NCI-H187 treated with DMSO at 0.1 percent for 48 hours (cell line): ENCODE measurements at places on chromosomes 1 and 21.

- DNase-seq: no peak
Observed at GRCh38 chr1:94753171-94753972, 66.8 kb upstream of the SLC44A3 start.

DNA sequence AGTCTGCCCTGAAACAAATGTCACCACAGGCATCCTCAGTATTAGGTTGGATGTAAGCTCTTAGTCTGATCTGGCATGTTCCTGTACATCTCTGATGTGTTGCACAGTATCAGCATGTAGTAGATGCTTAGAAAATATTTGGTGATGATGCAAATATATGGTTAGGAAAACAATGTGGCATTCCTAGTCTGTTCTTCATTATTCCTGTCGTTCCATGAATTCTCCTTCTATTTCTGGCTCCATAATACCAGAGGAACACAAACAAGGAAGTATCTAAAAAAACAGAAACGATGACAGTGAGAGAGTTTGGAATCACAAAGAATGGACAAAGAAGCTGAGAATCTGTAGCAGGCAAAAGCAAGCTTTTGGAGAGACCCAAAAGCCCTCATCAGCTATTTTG, 236.6 kb downstream of the HHAT start:
- DNase-seq: no peak

DNA sequence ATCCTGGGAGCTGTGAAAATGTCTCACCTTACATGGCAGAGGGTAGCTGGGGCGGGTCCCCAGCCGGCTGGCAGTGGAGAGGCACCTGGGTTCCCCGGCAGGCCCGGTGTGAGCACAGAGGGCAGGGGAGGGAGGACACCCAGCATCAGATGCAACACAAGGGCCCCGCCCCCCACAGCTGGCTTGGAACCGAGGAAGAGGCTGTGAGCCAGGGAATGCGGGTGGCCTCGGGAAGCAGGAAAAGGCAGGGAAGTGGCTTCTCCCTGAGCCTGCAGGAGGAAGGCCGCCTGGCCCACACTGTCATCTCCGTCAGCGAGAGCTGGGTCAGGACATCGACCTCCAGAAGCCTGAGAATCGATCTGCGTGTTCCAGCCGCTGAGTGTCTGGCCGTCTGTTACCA, 87.3 kb downstream of the SIK1 start:
- no peak for DNase-seq

- no peak for DNase-seq
Observed at GRCh38 chr1:107048241-107048640, 8.2 kb upstream of the PRMT6 start.

GRCh38 chr1:43274804-43275180, 5.0 kb downstream of the TMEM125 start:
- DNase-seq: no peak

GRCh38 chr21:38850277-38850951, 44.7 kb downstream of the ETS2 start:
- DNase-seq: no peak

DNA sequence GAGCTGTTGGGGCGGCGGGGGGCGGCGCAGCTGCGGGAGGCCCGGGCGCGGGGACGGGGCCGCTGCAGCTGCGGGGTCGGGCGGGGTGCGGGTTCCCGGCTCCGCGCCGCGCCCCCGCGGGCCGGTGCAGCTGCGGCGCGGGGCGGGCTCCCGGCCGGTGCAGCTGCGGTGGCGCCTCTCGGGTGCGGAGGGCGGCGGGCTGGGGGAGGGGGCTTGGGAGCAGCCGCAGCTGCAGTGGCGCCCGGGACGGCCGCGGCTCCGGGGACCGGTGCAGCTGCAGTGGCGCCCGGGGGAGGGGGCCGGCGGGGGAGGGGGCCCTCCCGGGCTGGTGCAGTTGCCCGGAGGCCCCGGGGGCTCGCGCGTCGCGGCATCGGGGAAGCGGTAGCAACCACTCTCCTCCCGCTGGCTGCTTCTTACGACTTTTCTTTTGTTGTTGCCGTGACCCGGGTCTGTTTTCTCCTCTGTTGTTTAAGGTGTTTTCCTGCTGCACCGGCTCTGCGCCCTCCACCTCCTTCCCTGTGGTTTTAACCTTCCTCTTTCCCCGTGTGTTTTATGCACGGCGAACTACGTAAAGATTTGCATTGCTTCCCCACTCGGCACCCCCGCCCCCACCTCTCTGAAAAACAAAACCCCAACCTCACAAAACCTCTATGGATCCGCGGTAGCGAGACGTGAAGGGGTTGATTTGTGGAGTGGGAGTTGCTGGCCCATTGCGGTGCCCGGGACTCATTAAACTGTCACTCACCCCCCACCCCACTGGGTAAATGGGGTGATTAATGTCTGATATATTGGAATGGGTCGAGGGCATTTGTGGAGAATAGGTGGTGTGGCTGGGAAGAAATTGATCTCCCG, 1.7 kb upstream of the ZBTB18 start:
- no peak for DNase-seq

DNA sequence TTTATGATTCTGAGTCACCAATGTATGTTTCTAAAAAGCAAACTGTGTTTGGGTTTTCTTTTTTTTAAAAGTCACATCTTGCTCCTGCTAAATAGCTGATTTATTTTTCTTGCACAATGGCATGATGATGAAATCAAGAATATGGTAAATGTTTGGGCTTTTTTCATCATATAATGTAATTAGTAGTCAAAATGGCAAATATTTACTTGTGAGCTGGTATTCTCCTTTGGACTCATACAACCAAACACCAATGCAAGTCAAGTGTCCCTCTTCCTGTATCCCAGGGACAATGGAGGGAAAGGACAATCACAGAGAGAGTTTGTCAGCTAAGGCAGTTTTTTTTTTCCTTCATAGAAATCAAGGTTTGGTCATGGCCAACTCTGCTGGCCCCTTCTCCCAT, 94.6 kb upstream of the RALGPS2 start:
- no peak for DNase-seq

DNA sequence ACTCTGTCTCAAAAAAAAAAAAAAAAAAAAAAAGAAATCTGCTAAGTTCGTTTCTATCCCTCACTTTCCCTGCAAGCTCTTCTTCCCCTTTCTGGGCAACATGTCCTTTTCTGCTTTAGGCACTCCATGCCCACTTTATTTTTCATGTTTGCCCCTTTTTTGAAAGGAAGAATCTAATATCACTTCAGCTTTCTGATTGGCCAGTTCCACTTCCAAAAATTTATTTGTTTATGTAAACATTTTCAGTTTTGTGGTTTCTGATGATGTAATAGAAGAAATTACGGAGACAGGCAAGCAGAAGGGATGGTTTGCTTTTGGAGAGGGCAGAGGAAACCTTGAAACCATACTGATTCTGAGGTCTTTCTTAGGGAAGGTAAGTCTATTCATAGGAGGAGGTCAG, 15.1 kb downstream of the IFNAR1 start:
- no peak for DNase-seq

- DNase-seq: no peak
Observed at GRCh38 chr1:94862718-94863117, 42.6 kb downstream of the SLC44A3 start.

- DNase-seq: no peak
Observed at GRCh38 chr21:41170859-41171609, 3.1 kb downstream of the BACE2 start.

GRCh38 chr1:87202922-87203655, 125.6 kb upstream of the LMO4 start:
- DNase-seq: no peak

DNA sequence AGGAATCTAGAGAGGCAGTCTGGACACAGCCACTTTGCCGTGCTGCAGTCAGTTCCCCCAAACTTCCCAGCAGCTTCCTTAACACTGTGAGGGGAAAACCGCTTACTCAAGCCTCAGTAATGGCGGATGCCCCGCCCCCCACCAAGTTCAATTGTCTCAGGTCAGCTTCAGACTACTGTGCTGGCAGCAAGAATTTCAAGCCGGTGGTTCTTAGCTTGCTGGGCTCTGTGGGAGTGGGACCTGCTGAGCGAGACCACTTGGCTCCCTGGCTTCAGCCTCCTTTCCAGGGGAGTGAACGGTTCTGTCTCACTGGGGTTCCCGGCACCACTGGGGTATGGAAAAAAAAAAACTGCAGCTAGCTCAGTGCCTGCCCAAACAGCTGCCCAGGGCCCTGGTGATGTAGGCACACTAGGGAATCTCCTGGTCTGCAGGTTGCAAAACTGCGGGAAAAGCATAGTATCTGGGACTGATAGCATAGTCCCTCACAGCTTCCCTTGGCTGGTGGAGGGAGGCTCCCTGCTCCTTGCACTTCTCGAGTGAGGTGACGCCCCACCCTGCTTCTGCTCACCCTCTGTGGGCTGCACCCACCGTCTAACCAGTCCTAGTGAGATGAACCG, 23.7 kb upstream of the HFM1 start:
- DNase-seq: no peak

DNA sequence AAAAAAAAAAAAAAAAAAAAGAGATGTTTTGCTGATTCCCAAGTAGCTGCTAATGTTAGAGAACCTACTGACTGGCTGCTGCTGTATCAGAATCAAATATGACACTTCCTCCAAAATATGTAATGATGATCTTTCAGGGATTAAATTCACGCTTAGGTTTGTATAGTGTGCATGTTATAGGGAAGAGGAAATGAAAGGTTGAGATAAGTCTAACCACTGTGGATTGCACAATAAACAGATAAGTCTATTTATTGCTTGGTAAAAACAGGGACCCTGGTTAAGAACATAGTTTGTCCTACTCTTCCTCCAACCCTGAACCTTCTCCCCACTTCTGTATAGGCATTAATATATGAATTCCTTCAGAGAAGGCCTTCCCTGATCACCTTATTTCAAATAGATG, 13.2 kb downstream of the RC3H1 start:
- DNase-seq: no peak

- no peak for DNase-seq
Observed at GRCh38 chr1:230308039-230308438, 118.1 kb downstream of the PGBD5 start.

DNA sequence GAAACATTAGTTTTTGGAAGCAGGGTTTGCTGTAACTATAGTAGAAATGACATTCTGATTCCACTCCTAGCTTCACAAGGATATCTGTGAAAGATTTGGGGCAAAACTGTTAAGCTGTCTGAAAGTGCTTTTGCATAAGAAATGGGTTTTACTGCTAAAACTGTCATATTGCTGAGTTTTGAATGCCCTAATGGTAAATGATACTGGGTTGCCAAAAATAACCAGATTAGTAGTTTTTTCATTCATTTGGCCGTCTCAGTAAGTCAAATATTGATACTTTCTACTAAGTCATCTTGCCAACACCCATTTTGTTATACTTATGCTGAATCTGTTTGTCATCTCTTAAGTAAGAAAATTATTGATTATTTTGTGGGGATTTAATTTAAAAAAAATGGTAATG, 399 bp upstream of the PTPRC start:
- no peak for DNase-seq

- no peak for DNase-seq
Observed at GRCh38 chr1:221227872-221228337, 348.7 kb downstream of the HLX start.

DNA sequence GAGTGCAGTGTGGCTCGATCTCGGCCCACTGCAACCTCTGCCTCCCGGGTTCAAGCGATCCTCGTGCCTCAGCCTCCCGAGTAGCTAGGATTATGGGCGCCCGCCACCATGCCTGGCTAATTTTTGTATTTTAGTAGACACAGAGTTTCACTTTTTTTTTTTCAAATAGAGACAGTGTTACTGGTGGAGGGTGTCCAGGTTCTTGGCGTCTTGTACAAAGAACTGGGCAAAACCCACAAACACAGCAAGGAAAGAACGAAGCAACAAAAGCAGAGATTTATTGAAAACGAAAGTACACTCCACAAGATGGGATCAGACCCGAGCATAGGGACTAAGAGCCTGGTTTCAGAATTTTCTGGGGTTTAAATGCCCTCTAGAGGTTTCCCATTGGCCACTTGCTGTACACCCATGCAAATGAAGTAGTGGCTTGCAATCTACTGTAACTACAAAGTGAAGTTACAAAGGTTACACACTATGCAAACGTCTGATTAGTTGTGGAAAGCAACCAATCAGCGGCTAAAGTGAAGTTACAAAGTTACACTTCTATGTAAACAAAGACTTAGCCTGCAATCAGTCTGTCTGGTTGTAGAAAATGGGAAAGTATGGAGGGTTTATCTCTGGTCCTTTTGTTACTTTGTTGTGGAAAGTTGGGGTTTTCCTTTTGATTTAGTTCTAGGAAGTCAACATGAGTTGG, 199.1 kb downstream of the DYRK1A start:
- no peak for DNase-seq

DNA sequence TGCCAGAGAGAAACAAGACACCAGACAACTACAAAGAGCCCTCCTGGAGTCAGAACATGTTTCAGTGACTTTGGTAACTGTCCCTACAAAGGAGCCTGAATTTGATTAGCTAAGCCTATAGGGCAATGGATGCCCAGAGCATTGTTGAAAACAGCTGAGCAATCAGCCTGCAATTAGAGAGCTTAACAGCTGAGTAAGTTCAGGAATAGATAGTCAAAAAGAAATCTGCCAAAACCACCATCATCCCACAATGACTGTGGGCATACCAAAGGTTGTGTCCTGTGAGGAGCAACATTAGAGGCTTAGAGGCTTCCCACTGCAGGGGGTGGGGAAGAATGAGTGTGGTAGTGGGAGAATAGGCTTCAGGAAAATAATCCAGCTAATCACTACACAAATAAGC, 32.1 kb downstream of the SH3BP5L start:
- DNase-seq: no peak

DNA sequence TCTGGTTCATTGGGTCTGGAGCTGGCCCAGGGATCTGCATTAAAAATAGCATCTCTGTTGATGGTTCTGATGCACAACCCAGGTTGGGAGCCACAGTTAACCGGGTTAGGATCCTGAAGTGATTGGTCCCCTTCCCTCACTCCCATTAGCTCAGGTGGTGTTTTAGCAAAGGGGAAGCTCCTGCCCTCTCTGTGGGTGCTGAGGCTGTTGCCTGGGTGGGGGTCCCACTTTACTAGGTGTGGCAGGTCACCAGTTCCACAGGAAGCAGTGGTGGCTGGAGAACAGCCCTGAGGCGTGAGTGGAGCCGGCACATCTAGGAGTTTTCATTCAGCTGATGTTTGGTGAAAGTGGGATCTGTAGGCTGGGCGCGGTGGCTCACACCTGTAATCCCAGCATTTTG, 86.5 kb downstream of the MAN1C1 start:
- no peak for DNase-seq

DNA sequence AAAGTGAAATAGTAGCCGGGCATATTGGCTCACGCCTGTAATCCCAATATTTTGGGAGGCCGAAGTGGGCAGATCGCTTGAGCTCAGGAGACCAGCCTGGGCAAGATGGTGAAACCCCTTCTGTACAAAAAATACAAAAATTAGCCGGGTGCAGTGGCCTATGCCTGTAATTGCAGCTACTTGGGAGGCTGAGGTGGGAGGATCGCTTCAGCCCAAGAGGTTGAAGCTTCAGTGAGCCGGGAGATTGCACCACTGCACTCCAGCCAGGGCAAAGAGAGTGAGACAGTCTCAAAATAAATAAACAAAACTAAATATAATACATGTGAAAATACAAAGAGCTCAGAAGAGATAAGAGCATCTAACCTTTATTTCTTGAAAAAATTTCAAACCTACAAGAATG, 2.3 kb upstream of the MSTO1 start:
- no peak for DNase-seq

DNA sequence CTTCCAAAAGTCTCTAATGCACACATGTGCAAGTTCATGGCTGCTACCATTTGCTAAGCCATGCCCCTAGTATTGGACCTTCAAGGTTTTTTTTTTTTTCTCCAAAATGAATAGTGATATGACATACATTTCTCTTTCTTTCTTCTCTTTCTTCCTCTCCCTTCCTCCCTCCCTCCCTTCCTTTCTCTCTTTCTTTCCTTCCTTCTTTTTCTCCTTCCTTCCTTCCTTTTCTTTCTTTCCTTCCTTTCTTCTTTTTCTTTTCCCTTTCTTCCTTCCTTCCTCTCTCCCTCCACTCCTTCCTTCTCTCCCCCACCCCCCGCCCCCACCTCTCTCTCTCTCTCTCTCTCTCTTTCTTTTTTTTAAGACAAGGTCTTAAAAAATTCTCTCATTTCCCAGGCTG, 3.4 kb upstream of the RNF187 start:
- no peak for DNase-seq
